ENCODE measurements at places on chromosomes 13 and 19.

DNA sequence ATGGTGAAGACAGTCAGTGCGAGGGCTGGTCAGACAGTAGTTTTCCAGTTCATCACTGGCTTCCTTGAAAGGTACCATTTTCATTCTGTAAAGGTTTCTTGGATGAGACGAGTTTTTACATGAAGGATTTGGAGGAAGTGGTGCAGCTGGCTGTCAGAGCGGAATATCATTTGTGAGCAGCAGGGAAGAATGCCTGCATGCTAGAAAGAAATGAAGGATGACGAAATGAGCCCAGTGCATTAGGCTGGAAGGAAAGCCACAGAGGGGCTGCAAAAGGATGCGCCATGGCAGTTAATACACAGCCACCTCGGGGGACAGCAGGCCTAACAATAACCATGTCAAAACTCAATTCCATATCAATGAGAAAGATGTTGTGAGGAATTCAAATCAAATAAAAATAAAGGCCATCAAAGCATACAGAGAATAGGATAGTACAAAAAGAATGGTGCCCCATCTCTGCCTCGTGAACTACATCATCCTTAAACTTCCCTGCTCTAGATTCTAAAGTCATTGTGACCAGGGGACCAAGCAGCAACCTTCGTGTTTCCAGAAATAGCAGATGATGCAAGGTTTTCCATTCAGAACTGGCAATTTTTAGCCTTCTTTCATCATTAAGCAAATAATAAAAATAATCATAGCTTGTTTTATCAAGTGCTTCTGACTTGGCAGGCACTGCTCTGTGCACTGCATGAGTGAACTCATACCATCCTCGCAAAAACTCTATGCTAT is 504.2 kb downstream of the RFC3 start:
- DNase-seq = no peak

DNA sequence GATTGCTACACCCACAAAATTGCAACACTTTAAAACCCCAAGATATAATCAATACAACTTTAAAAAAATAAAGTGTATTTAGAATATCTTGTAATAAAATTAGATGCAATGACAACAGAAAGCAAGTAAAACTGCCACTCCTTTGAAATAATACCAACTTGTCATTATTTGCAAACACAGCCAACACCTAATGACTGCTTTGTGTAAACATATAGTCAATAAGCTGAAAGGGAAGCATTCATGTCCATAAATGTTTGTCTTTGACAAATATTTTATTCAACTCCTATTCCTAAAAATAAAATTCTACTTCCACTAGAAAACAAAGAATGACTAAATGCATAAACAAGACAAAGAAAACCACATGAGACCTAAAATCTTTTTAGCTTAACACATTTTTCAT is 6.6 kb downstream of the SMAD9 start:
- no peak for DNase-seq

- DNase-seq = no peak
Measured at GRCh38 chr13:59527500-59527899, 636.2 kb downstream of the DIAPH3 start.

DNA sequence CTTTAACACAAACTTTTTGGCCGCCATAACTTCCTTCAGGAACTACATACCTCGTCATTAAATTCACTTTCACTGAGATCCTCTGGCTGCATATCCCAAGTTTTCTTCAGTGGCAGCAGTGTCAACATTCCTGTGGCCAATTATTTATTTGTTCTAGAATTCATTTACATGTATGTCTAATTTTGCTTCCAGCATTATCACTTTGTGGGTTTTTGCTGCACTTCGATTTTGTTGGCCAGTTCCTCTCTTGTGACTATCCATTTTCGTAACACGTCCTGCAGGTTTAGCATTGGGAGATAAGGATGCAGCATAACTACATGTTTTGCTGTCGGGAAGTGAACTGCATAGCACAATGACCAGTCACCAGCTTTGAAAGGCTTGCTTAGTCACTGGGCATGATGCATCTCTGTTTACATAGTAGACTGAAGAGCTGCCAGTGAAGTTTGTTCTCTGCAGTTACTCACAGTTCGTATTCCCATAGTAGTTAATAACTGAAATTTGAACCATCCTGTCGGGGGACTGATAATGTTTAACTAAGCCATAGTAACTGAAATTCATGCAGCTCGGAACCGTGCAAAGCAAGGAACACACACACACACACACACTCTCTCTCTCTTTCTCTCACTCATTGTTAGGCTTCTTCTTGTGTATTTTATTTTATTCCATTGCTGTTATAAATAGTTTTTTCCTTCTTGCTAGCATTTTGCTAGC is 28.3 kb downstream of the ZNF507 start:
- DNase-seq = peak; percentile 97

- DNase-seq = no peak
Measured at GRCh38 chr13:99290894-99291293, 16.3 kb downstream of the GPR183 start.
